Gastroesophageal sphincter (tissue), 4 donors: ENCODE measurements at places on chromosomes 2 and 18. TPM values are rescaled to one million over a fixed set of nuclear protein-coding genes. Genes with fewer than 3 reads are reported as not detected.

Gene DES
- total RNA-seq, result 31,720 TPM

GRCh38 chr2:206163251-206163880 lies 3.7 kb downstream of the EEF1B2 start:
- ATAC-seq, result no peak

GRCh38 chr2:225434014-225434413 lies 34.5 kb downstream of the NYAP2 start:
- no peak for ATAC-seq

GRCh38 chr18:10558243-10558966 lies 32.6 kb downstream of the NAPG start:
- ATAC-seq, result no peak

GRCh38 chr2:45699032-45699658 lies 47.7 kb downstream of the PRKCE start:
- ATAC-seq, result no peak
